Articular chondrocyte of knee joint (primary cell): ENCODE measurements at places on chromosomes 6 and 20. TPM values are rescaled to one million over a fixed set of nuclear protein-coding genes. Genes with fewer than 3 reads are reported as not detected.

Gene CFB
- total RNA-seq: 26.9 and 34.6 TPM in 2 replicates

Gene EFCAB8
- total RNA-seq: 0.22 TPM in 1 of 2 replicates, not detected in the other

Gene CST7
- not detected in 2 replicates for total RNA-seq

Gene PLCB4
- 9.1 and 9.5 TPM in 2 replicates for total RNA-seq

Gene ZFAND3
- total RNA-seq: 33.3 TPM in 2 replicates

Gene SLC24A3
- total RNA-seq: 0.26 and 2.3 TPM in 2 replicates

Gene NKX2-4
- total RNA-seq: not detected in 2 replicates

Gene NEURL2
- 2.7 and 4.8 TPM in 2 replicates for total RNA-seq

Gene ETV7
- 3.8 and 6.7 TPM in 2 replicates for total RNA-seq

Gene GJA10
- not detected in 2 replicates for total RNA-seq

Gene TRDN
- total RNA-seq: under 0.01 TPM in 1 of 2 replicates, not detected in the other

Gene ANGPT4
- total RNA-seq: under 0.01 TPM in 1 of 2 replicates, not detected in the other

Gene MOG
- total RNA-seq: under 0.01 TPM in 1 of 2 replicates, not detected in the other

Gene KCNK17
- total RNA-seq: not detected in 2 replicates

Gene PNLDC1
- 0.26 and 0.65 TPM in 2 replicates for total RNA-seq

Gene CST9
- not detected in 2 replicates for total RNA-seq

Gene PRICKLE4
- 0.65 TPM in 1 of 2 replicates, not detected in the other for total RNA-seq

Gene SIRPB1
- not detected in 2 replicates for total RNA-seq

Gene WFDC12
- total RNA-seq: not detected in 2 replicates

Gene HLA-G
- 0.11 and 0.13 TPM in 2 replicates for total RNA-seq

Gene EYA2
- 0.78 and 1.8 TPM in 2 replicates for total RNA-seq

Gene SLC35D3
- total RNA-seq: not detected in 2 replicates

Gene SPATA25
- total RNA-seq: 0.76 and 1.6 TPM in 2 replicates

Gene E2F1
- total RNA-seq: 2.0 and 3.4 TPM in 2 replicates

Gene TSHZ2
- under 0.01 and 0.43 TPM in 2 replicates for total RNA-seq

Gene NOTCH4
- 0.65 and 1.1 TPM in 2 replicates for total RNA-seq

Gene MEI4
- under 0.01 TPM in 2 replicates for total RNA-seq

Gene CST5
- not detected in 2 replicates for total RNA-seq

Gene ZSCAN23
- total RNA-seq: 2.5 and 5.9 TPM in 2 replicates

Gene SOX18
- 0.22 TPM in 1 of 2 replicates, not detected in the other for total RNA-seq

Gene HLA-DQA2
- total RNA-seq: not detected in 2 replicates

Gene PPP1R16B
- 0.22 TPM in 1 of 2 replicates, not detected in the other for total RNA-seq

Gene BTN3A1
- 21.7 and 33.5 TPM in 2 replicates for total RNA-seq

Gene POU5F1
- 0.65 and 0.97 TPM in 2 replicates for total RNA-seq

Gene DNAH8
- under 0.01 TPM in 2 replicates for total RNA-seq

Gene TMC2
- total RNA-seq: not detected in 2 replicates

Gene CPXM1
- total RNA-seq: 0.13 and 0.22 TPM in 2 replicates

Gene GSTA3
- not detected in 2 replicates for total RNA-seq
